DMS 273 treated with DMSO at 0.1 percent for 48 hours (cell line): ENCODE measurements at places on chromosomes 3 and 15.

- DNase-seq, result no peak
These were observed 7.5 kb upstream of the NR1I2 start for GRCh38 chr3:119774444-119774843.

GRCh38 chr3:189394599-189395121 is 222.9 kb downstream of the TPRG1 start:
- DNase-seq, result no peak

DNA sequence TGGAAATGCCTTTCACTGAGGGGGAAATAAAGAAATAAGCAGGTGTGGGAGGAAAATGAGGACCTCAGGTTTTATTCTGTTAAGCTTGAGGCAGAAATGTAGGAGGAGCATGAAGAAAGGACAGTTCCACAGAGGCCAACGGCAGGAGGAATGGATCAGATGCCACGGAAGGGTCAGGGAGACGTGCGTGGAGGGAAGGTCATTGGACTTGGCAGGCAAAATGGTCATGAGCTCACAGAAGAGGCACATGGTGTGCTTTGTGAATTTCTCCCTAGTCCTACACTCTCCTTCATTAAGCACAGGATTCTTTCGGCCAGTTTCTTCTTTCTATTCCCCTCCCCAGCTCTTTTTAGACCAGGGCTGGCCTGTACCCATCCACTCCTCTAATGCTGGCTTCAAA is 32.5 kb upstream of the THSD4 start:
- DNase-seq, result no peak

DNA sequence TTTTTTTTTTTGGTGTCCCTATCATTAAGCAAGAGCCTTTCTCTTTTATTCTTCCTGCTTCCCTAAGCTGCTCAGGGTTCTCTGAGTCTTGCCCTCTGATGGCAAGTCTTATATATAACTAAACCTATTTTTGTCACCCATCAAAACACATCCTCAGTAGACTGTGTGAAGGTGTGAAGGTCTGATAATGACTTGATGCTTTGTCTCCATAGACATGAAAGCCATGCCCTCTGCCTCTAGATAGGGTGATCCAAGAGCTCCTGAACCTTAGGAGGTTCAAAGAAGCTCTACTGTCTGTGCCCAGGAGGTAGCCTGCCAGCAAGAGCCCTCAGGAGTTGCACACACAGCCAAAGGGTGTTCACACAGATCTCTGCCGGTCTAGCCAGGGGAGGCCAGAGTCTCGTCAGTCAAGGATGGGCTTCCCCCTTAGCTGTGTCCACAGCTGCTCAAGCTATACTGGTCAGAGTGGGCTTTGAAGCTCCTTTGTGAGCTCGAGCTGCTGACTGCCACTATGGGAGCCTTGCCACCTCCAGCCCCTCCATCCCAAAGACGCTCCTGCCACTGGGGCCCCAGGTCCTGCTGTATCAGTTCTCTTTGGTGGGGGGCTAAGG is 13.1 kb upstream of the SNX22 start:
- no peak for DNase-seq

- DNase-seq, result no peak
These were observed 7.9 kb upstream of the BNC1 start for GRCh38 chr15:83292317-83292716.
